ENCODE measurements at places on chromosomes 12 and 14.
A peak's percentile ranks its signal among the peaks of the same experiment; 100 is the strongest.

GRCh38 chr14:95703805-95704204 is 10.1 kb downstream of the TCL1A start:
- DNase-seq: no peak

DNA sequence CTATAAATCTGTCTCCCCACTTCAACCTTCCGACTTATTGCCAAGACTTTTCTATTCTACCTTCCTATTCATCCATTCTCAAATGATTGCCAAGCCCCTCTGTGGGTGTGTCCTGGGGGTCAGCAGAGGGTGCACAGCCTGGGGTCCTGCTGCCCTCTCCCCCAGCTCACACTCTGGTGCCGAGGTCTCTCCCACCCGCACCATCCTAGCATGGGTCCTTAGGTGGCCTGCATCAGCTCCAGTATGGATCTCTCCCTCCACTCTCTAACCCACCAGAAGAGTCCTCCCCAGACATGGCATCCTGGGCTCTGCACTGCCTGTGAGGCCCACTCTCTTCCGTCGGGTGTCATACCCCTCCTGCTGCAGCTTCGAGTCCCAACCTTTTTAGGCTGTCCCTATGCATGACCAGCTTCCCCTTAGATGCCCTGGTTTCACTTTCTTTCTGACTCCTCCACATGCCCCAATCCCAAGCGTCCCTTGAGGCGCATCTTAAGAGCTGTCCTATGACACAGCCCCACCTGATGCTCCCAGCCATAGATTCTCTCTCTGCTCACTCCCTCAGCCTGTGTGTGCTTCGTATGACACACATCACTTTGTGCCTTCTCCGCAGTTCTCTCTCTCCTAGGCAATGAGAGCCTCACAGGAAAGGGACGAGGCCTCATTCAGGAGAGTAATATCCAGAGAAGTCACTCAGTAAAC is 43.9 kb downstream of the GIT2 start:
- DNase-seq: no peak

DNA sequence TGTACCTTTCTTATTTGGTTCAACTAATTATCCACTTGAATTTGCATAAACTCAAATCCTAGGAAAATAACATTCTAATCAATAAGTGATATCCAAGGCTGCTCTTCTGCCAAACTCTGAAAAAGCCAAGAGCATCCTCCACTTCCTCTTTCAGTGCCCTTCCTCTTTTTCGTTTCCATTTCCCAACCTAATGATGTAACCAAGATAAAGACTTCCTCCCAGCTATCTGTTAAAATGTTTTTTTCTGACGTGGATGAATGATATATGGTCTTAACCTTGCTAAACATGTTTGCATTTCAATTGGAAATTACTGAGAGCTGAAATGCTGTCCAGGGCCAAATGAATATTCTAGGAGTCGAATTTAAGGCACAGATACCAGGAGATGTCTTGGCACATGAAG is 459.5 kb upstream of the PDE3A start:
- no peak for DNase-seq

DNA sequence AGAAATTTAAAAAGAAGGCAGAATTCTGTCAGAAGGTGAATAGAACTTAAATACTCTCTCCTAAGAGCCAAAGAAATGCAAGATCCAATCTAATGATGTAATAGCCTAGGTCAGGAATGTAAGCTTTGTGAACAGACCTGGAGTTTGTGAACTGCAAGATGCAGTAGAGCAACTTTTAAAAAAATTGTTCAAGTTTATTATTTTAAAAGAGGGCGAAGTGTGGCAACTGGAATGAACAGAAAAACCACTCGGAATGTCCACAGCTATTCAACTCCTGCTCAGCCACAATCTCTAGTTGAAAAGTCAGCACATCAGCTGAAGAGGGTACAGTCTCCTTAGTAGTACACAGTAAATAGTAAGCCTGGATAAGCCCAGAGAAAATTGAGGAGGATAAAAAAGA is 228.8 kb downstream of the PPFIA2 start:
- no peak for DNase-seq

DNA sequence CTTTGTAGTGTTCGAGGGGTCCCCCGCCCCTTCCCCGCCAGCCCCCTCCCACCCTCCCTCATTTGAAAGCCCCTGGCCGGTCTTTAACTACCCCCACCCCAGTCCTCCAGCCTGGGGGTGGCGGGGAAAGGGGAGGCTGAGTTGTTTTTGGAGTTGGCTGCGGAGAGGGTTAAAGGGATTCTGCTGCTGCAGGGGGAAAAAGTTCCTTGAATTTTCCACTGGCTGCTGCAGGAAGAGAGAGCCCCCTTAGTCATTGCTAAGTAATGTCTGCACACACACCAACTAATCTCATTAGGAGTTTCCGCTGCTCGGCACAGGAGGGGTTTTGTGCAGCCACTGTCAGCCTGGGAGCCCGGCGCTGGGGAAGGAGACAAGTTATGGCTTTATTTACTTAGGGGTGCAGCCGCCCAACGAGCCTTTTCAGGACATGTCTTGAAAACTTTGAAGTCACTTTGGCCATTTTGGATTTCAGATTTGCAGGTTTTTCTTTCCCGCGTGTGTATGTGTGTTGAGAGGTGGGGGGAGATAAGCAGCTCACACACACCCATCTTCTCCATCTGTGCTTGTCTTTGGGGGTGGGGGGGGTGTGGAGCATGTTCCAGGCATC is 1.8 kb downstream of the ELK3 start:
- DNase-seq: no peak

- DNase-seq: no peak
Measured at GRCh38 chr14:32189811-32190210, 12.0 kb upstream of the RNU6-7 start.

GRCh38 chr14:26021759-26022158 is 576.1 kb downstream of the NOVA1 start:
- DNase-seq: no peak

DNA sequence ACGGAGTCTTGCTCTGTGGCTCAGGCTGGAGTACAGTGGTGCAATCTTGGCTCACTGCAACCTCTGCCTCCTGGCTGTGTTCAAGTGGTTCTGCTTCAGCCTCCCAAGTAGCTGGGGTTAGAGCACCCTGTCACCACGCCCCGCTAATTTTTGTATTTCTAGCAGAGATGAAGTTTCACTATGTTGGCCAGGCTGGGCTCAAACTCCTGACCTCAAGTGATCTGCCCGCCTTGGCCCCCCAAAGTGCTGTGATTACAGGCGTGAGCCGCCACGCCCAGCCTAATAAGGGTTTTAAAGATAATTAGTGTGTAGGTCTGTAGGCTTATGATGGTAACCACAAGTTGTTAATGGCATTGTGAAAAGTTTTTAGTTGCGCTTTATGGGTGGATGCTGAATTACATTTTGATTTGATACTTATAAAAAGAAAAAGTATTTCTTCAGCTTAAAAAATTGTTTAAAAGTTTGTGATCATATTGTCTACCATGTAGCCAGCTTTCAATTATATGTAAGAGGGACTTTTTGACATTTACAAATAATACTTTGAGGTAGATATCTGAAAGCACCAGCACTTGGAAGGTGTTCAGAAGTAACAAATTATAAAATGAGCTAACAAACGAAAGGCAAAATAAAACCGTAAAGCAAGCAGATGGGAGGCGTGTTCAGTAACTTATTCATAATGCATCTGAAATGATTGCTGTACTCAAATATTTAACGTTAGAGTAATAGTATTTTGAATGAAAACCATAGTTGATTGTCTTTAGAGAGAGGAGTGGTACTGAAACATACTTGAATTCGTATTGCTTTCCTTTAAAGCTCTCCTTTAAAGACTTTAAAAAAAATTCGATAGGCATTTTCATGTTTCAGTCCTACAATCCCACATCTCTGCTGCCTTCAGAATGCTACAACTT is 37.1 kb downstream of the MDM2 start:
- no peak for DNase-seq

DNA sequence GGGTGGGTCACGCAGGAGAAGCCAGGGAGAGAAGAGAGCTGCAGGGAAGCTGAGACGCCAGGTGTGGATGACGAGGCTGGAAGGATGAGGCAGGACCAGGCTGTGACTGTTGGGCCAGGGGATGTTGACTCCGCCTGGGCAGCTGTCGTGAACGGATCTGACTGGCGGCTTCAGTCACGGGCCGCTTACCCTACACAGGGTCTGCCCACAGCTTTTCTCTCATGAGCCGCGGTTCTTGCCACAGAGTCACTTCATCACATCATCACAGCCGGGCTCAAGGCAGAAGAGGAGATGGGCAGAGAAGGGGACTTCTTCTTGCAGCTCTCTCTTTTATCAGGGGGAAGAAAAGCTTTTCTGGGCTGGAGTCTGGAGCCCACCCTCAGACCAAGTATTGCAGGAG is 7.7 kb downstream of the CLBA1 start:
- DNase-seq: no peak

DNA sequence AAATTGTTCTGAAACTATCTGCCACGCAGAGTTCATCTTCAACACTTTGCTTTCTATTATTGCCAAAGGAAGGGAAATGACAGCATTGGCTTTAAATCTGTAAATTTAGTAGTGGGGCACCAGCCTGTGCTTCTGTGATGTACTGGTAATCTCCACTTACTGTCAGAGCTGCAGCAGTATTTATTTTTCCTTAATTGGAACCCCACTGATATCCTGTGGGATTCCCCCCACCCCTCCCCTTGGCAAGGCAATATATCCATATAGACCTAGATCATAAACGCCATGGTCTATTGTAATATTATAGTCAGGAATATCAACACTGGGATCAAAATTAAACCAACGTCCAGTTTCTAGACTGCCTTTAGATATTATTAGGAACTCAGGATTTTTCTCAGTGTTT is 96.7 kb downstream of the RMST start:
- DNase-seq: no peak

GRCh38 chr14:78106381-78106780 is 63.8 kb upstream of the NRXN3 start:
- no peak for DNase-seq

DNA sequence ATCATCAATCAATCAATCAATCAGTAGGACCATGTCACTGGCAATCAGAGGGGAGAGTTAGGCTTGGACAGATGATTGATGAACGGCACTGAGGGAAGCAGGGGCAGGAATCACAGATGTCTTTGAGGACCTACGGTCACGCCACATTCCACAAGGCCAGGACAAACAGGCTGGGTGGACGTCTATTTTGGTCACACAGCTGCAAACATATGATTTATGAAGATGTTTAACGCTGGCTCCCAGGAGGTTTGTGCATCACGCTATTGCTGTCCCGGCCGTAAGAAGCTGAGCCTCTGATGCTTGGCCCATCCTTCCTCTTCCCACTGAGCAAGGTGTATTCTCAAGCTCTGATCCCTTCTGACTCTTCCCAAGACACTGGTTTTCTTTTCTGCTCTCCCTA is 160.8 kb downstream of the FOXN3 start:
- no peak for DNase-seq

- no peak for DNase-seq
Measured at GRCh38 chr12:75698052-75698451, 186.6 kb upstream of the KRR1 start.

- DNase-seq: no peak
Measured at GRCh38 chr12:111268738-111269572, 99.9 kb downstream of the PHETA1 start.

GRCh38 chr14:51419685-51420084 is 179.6 kb downstream of the TMX1 start:
- peak; percentile 21 for DNase-seq

DNA sequence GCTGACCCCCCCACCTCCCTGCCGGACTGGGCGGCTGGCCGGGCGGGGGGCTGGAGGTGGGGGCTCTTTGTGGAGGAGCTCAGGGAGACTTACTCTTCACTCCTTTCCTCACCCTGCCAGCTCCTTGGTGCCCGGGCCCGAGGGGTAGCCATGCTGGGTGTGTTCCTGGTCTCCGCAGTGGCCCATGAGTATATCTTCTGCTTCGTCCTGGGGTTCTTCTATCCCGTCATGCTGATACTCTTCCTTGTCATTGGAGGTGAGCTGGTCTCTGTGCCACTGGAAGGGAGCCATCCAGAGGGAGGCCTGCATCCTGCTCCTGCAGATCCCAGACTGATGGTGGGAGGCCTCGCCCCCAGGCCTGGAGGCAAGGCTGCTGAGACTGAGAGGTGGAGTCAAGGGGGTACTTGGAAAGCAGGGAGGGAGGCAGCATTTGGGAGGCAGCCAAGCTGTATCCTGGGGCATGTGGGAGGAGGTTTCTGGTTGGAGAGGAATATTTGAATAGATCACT is 19.7 kb downstream of the SOAT2 start:
- DNase-seq: no peak

DNA sequence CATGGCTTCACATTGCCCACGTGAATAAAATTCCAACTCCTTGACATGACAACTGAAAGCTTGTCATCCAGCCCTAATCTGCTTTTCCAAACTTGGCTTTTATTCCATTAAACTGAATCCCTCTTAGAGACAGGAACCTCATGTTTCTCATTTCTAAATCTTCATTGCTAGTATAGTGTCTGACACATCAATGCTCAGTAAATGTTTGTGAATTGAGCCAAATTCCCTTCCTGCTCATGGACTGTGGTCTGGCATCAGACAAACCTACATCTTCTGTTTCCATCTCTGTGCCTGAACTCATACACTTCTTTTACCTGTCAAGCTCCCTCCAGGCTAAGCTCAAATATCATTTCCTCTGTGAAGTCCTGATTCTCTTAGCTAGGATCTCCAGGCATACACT is 4.3 kb upstream of the FKBP11 start:
- no peak for DNase-seq

DNA sequence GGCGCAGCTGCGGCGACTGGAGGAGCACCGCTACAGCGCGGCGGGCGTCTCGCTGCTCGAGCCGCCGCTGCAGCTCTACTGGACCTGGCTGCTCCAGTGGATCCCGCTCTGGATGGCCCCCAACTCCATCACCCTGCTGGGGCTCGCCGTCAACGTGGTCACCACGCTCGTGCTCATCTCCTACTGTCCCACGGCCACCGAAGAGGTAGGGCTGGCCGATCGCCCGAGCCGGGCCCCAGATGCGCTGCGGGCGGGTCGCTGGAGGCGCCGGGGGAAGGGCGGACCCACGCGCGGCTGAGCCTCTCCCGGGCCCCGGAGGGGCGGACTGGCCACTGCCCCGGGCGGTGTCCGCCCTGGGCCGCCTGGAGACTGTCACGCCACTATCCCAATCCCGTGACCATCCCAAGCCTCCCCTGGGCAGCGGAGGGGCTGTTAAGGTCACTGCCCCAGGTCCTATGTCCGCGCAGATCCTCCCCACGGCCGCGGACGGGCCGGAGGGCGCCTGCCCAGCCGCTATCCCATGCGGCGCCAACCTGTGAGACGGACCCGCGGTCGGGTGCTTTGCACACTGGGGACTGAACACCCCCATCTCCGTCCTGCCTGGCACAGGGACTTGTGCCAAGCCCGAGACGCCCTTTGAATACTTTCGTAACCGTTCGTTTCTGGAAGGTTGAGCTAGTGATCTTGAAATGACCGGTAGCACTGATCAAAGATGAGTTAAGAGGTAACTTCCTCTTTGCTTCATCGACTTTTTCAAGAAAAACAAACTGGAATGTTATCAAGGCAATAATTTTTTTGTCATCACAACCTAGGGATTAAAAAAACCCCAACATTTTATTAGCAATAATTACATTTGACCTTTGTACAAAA is 725 bp downstream of the CHPT1 start:
- DNase-seq: no peak

DNA sequence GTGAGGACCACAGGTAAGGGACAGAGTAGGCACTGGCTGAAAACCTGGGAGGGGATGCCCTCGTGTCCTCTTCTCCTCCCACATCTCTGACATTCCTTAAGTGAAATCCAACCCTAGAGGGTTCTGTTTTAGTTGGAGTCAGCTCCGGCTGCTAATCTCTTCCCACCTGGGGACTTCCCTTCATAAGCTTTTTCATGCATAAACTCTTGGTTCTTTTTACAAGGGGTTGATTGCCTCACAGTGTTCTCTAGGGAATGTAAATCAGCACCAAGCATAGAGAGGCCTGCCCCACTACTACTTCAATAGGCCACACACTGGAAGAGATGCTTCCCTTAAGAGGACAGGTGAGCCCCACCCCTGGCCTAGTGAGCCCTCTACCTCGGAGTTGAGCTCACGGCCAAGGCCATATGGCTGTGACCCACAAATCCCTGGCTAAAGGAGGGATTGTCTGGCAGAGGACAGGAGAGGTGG is 3.2 kb upstream of the SYNDIG1L start:
- DNase-seq: no peak
